NCI-H510A treated with DMSO at 0.1 percent for 48 hours (cell line): ENCODE measurements at places on chromosomes 12 and 14.

DNA sequence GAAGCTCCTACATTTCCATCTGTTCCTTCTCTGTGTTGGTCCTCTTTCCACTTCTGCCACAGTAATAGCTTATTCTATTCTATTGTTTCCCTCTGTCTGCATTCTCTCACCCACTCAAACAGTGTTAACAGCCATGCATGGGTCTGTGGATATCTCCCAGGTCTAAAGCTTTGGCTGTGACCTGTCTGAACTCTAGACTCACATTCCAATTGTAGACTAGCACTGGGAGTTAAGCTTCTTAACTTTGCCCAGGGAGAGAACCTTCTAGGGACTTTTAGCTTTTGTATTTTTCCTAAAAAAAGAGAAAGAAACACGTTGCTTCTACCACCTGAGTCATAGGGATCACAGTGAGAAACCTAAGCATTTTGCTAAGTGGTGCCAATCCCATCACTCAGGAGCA lies 36.7 kb downstream of the PTPRR start:
- no peak for DNase-seq

DNA sequence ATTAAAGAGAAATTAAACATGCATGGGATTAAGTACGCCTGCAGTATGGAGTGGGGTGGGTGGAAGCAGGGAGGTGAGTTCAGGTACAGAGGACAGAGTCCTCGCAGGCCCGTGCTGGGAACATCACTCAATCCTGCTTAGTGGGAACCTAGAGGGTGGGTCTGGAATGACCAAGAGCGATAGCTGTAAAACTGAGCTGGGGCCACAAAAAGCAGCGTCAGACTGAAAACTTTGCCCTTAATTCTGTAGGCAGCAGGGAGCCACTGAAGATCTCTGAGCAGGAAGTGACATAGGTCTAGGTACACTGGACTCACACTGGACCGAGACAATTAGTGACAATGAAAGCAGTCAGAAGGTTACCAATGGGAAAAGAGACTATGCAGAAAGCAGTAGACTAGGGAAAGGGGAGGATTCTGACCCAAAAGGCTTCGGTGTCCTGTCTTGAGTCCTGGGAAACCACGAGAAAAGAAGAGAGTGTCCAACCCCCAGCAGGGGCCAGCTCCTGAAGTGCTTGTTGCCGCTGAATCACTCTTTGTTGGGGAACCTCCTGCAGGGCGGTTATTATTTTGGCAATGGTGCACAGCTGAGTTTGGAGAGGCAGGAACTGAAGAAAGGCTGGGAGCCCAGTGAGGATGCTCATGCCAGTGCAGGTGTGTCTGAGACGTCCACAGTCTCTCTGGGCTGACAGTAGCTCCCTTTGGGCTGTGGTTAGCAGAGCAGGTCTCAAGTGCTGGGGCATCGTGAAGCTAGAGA lies 97.4 kb downstream of the PLXNC1 start:
- DNase-seq, result no peak

- DNase-seq, result no peak
Observed at GRCh38 chr12:100553936-100554335, 19.5 kb upstream of the GAS2L3 start.

DNA sequence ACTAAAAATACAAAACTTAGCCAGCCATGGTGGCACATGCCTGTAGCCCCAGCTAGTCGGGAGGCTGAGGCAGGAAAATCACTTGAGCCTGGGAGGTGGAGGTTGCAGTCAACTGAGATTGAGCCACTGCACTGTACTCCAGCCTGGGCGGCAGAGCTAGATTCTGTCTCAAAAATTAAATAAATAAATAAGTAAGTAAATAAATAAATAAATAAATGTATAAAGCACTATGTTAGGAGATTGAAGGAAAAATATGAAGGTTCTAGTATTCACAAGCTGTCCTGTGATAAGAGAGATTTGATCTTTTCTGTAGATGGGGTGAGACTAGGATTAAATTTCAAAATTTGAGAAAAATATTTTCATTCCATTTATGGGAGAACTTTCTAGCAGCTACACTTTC lies 5.7 kb downstream of the DNAJC22 start:
- DNase-seq, result no peak

DNA sequence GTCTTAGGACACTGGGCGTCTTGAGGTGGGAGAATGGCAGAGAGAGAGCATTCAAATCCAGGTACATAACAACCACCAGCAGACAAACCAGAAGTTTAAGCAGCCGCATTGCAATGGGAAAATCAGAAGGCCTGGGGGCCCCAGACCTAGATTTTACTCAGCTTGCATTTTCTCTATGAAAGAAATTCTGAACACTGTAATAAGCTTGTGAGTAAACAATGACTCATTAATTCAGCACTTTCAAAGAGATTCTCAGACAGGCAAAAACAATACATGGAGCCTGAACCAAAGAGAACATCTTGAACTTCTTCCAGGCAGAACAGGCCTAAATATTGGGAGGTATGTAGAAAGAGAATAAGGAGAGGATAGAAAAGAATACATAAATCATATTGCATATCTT lies 69.8 kb upstream of the IFNG-AS1 start:
- DNase-seq, result no peak

DNA sequence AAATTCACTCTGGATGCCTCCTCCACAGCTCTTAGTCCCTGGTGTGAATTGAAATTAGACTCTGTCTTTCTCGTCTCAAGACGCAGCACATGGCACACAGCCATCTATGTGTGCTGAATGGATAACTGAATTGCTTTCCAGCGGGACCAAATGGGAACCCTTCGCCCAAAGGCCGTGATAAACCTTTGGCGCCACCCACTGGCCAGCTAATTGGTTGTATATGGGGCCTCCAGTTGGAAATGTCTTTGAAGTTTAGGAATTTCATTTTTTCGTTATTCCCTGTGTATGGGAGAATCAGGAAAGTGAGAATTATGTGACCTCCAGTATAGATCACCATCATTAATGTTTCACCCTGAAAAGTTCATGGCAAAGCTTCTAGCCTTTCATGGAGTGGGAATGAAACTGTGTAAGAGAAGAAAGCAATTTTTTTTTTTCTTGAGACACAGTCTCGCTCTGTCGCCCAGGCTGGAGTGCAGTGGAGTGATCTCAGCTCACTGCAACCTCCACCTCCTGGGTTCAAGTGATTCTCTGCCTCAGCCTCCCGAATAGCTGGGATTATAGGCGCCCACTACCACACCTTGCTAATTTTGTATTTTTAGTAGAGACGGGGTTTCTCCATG lies 9.8 kb upstream of the HSP90AA1 start:
- peak; percentile 85 for DNase-seq

DNA sequence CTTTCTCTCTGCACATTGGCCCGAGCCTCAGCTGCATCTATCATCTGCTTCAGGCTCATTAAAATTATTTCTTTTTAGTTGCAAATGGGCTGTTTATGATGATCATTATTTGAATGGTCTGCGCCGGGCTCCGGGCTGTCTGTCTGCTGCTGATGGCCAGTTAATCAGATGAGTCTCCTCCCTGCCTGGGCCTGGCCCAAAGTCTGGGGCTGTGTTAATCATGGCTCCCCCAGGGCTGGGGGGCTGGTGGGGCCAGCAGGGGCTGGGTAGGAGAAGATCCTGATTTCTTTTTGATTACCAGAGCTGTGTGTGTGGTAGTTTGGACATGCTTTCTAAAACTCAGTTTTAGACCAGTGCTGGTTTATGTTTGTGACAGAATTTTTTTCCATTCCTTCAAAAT lies 159.1 kb downstream of the PHETA1 start:
- DNase-seq, result no peak

DNA sequence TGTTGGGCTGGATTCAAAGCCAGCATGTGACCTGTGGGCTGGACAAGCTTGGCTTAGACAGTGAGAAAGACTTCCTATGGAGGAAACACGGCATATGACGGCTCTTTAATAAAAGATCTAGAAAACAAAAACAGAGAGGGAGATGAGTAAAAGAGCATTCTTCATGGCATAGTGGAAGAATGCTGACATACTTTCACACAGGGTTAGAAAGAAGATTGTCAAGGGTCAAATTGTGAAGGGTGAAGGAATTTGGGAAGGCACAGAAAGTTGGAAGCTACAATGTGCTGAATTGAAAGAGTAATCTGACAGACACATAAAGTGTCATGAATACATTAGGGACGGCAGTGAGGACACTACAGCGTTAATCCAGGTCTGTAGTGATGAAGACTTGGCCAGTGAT lies 63.4 kb downstream of the GALNT4 start:
- no peak for DNase-seq

DNA sequence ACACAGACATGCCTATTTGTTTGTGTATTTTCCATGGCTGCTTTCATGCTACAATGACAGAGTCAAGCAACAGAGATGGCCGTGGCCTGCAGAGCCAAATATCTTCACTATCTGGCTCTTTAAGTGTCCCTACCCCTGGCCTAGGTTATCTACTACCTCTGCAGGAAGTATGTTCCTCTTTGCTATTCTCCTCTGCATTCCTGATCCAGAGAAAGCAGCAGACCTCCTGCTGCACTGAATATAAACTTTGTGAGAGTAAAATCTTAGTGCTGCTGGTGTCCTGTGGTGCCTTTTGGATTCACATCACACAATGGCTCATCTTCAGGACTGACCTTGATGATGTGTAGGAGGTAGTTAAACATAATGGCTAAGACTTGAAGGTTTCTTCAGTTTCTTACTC lies 233.4 kb downstream of the IPO8 start:
- DNase-seq, result no peak

GRCh38 chr14:63650256-63650952 lies 8.7 kb upstream of the WDR89 start:
- DNase-seq, result peak; percentile 44

DNA sequence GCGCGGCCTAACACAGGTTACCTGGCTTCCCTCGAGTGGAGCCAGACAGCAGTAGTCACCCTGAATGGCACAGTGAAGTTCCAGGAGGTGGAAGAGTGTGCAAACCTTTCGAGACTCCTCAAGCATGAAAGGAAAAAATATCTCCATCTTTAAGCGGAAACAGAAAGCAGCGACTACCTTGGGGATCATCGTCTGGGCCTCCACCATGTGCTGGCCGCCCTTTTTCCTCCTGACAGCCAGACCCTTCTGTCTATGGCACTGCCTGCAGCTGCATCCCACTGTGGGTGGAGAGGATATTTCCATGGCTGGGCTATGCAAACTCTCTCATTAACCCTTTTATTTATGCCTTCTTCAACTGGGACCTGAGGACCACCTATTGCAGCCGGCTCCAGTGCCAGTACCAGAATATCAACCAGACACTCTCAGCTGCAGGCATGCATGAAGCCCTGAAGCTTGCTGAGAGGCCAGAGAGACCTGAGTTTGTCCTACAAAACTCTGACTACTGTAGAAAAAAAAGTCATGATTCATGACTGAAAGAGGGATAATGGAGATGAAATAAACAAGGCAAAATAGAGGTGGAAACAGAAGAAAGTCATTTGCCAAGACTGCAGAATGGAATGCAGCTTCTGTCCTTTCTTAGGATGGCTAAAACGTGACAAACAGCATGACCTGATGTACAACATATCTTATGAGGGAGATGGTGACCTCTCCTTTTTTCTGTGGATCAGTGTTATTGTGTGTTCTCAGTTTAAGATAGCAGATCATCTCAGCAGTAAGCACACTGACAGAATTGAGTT lies 2.4 kb upstream of the HEBP1 start:
- no peak for DNase-seq

DNA sequence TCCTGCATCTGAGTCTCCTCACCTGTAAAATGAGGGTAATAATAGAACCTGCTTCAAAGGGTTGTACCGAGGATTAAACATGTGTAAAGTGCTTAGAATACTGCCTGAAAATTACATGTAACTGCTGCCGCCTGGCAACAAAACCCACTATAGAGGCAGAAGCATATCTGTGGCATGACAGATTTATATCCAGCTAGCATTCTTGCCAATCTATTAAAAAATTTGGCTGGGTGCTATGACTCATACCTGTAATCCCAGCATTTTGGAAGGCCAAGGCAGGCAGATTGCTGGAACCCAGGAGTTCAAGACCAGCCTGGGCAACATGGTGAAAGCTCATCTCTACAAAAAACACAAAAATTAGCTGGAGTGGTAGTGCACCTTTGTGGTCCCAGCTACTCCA lies 16.4 kb upstream of the KSR2 start:
- no peak for DNase-seq

- peak; percentile 61 for DNase-seq
Observed at GRCh38 chr14:64549791-64550620, at the start of gene PPP1R36. PPP1R36 (plus strand) TSS chr14:64549961; CDS start chr14:64549998, 37 bp downstream.

GRCh38 chr14:68041876-68042354 lies 222.3 kb downstream of the RAD51B start:
- peak; percentile 18 for DNase-seq

- DNase-seq, result peak; percentile 84
Observed at GRCh38 chr14:73714656-73715081, 485 bp upstream of the PNMA1 start.

GRCh38 chr14:95290871-95291431 lies 28.8 kb downstream of the CLMN start:
- DNase-seq, result peak; percentile 84

DNA sequence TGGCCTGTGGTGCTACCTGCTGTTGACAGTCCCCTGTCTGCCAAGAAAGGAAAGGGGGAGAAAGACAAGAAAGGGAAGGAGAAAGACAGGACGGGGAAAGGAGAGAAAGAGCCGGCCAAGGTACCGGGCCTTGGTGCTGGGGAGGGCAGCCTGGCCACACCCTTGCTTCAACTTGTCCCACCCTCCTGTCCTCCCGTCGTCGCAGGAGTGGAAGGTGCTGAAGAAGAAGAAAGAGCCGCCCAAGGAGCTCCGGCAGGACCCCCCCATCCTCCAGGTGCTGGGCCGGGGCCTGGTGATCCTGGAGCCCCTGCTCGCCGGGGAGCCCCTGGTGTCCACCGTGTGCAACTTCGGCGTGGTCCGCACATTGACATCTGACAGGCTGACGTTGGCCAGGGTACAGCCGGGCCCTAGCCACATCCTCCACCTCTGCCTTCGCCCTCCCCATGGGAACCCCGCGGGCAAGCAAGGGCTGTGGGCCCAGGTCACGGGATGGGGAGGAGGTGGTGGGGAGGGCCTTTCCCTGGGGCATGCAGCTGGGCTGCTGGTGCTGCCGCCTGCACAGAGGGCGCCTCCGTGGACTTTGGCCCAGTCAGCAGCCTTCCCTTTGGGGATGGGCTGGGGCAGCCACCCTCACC lies 2.9 kb upstream of the B3GNT4 start:
- DNase-seq, result no peak

DNA sequence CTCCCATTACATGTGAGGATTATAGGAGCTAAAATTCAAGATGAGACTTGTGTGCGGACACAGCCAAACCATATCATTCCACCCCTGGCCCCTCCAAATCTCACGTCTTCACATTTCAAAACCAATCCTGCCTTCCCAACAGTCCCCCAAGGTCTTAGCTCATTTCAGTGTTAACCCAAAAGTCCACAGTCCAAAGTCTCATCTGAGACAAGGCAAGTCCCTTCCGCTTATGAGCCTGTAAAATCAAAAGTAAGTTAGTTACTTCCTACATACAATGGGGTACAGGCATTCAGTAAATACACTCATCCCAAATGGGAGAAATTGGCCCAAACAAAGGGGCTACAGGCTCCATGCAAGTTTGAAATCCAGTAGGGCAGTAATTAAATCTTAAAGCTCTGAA lies 76.1 kb downstream of the CRADD start:
- no peak for DNase-seq

DNA sequence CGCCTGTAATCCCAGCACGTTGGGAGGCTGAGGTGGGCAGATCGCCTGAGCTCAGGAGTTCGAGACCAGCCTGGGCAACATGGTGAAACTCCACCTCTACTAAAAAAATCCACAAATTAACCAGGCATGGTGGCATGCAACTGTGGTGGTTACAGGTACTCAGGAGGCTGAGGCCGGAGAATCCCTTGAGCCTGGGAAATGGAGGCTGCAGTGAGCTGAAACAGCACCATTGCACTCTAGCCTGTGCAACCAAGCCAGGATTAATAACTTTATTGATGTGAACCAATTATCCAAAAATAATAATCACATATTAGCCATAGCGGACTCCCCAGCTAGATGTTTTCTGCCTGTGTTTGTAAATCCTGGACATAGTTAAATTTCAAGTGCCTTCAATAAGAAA lies 1.8 kb upstream of the NUDT4 start:
- DNase-seq, result no peak

GRCh38 chr12:5017638-5018348 lies 25.9 kb upstream of the KCNA5 start:
- DNase-seq, result no peak
